Esophagus squamous epithelium (tissue), 5 donors: ENCODE measurements at places on chromosomes 12 and 14.

DNA sequence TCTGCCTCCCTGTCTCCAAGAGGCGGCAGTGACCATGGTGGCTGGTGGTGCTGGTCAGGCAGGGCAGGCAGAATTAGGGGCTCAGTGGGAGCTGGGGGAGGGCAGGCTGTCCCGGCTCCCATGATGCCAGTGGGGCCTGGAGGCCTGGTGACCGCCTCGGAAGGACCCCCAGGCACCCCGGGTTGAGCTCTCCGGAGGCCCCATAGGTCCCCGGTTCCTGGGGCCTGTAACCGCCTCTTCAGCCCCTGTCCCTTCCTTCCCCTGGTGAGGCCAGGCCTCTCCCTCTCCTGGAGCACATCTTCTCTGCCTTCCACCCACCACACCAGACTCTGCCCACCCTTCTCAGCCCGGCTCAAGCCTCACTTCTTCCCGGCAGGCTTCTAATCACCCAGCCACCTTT, 117.7 kb upstream of the GSC start:
- DNase-seq: no peak

DNA sequence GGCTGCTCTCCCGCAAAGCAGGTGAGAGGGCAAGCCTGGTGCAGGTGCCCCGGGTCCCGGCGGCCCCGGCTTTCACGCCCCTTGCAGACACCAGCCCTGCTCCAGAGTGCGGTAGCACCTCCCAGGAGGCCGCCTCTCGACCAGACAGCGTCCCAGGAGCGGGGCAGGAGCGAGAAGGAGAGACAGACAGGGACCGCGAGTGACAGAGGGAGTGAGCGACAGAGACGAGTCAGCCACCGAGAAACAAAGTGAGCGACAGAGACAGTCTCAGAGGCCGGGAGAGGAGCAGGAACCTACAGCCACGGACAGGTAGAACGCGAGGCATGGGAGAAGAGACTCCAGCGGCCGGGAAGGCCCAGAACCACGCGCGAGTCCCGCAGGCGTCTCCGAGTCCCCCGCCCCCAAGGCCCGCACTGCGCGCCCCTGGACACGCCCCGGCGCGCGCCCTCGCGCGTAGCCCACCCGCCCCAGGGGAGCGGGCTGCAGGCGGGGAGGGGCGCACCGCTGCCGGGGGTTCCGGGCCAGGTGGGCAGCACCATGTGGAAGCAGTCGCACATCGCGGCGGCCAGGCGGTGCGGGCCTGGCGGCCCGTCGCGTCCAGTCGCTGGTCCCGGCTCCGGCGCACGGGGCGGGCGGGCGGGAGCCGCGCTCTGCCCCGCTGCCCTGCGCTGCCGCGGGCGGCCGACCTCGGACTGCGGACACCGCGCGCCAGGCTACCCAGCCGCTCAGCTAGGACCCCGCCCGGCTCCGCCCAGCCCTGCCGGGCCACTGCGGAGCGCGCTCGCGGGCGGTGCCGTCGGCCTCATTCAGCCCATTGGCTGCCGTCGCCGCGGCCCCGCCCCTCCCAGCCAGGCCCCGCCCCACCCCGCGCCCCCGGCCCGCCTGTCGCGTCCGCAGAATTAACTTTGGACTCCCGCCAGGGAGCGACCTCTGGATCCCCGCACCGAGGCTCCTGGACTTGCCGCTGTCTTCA, at the start of gene AHNAK2:
AHNAK2 (minus strand) TSS at position 694 of the 973 bp plus-strand sequence; CDS start at position 557, 137 bp downstream.
- DNase-seq: no peak

DNA sequence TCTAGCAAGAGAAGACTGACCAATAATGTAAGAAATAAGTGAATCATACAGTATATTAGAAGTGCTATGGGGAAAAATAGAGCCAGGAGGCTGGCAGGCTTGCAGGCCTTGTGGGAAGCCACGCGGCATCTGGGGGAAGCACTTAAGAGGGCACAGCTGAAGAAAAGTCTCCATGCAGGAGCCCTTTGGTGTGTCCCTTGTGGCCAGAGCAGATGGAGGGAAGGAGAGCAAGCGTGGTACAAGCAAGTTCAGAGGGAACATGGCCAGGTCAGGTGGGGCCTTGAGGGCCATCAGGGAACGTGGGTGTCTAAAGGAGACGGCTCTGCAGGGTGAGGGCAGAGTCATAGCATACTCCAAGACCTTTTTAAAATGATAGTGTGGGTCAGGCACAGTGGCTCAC, 51.7 kb downstream of the LRRC74A start:
- DNase-seq: no peak

GRCh38 chr14:103840014-103840413, 7.4 kb downstream of the PPP1R13B start:
- DNase-seq: no peak

DNA sequence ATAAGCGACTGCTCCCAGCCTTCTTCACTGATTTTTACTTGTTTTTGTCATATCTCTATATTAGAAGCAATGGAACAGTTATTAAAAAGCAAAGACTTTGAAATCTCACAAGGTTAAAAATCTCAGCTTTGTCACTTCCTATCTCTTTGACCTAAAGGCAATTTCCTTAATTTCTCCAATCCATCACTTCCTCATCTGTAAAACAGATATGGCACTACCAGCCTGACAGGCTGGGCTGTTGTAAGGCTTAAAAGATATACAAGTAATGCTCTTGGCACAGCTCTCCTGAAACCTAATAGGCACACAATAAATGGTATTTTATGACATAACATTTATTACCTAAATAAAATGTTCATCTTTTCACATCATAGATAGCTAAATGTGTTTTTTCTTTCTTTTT, 25.6 kb downstream of the ATXN2 start:
- DNase-seq: no peak

GRCh38 chr12:129825316-129825715, 78.5 kb downstream of the TMEM132D start:
- no peak for DNase-seq

DNA sequence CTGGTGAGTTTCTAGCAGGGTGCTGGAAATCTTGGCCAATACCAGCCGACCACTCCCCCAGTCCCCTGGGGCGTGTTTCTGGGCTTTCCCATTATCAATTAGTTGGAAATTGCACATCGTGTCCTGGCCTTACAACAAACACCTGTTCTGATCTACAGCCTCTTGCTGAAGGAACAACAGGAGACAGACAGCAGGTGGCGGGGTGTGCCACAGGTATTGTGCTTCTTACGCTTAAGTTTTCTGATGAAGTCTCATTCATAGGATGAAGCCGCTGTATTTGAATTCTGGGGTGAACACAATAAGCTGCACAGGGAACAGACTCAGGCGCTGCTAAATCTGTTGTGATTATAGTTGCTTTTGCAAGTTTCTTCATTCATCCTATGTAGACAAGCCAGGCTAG, 703 bp downstream of the HIGD1C start:
- no peak for DNase-seq

GRCh38 chr14:65095633-65096205, 6.6 kb downstream of the MAX start:
- DNase-seq: no peak

DNA sequence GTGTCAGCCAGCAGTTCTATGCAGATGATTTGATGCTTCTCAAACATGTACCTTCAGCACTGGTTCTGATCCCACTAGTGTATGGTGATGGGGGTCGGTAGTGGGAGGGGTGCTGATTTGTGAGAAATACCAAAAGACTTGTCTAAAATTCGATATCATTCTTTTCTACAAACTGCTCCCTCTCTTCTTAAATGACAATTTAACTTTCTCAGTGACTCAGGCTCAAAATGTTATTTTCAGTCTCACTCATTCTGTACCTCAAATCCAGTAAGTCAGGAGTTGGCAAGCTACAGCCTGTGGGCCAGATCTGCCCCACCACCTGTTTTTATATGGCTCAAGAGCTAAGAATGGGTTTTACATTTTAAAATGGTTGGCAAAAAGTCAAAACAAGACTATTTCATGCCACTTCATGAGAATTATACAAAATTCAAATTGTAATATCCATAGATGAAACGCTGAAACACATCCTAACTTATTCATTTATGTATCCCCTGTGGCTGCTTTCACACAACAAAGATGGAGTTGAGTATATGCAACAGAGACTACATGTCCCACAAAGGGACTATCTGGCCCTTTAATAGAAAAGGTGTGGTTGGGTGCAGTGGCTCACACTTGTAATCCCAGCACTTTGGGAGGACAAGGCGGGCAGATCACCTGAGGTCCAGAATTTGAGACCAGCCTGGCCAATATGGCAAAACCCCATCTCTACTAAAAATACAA, 6.6 kb upstream of the NOP2 start:
- DNase-seq: no peak

GRCh38 chr14:23360496-23360895, 4.5 kb downstream of the EFS start:
- no peak for DNase-seq

GRCh38 chr14:96126339-96126782, 78.3 kb upstream of the BDKRB2 start:
- no peak for DNase-seq

GRCh38 chr14:65001723-65002122, 15.0 kb downstream of the FNTB start:
- no peak for DNase-seq

GRCh38 chr12:19277711-19278110, 148.2 kb downstream of the PLEKHA5 start:
- DNase-seq: no peak

DNA sequence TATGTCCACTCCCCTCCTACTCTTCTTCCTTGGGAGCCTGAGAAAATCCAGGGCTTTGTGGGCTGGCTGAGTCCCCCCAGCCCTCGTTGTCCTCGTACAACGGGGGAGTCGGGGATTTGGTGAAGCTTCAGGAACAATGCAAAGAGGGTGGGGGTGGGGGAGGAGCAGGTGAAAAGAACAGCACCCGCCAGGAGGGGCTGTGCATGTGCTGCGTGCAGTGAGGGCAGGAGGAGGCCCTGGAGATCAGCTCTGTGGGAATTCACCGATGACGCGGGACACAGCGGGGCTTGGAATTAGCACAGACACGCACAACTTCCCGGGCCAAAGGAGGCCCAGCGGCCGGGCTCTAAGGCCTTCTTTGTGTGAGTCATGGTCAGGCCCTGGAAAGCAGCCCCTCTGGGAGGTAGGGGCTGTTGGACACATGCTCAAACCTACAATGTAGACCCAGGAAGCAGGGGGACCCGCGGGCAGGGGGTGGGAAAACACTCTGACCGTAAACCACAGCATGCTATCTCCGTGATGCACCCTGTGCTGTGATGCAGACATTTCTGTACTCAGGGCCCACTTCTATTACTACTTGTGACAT, 32.8 kb downstream of the RBM19 start:
- no peak for DNase-seq

- DNase-seq: no peak
These were observed at the start of gene FOXN4 for GRCh38 chr12:109308534-109309380. Gene FOXN4, minus strand, starts transcription at chr12:109309284. Its CDS starts 963 bp downstream, at chr12:109308321.

DNA sequence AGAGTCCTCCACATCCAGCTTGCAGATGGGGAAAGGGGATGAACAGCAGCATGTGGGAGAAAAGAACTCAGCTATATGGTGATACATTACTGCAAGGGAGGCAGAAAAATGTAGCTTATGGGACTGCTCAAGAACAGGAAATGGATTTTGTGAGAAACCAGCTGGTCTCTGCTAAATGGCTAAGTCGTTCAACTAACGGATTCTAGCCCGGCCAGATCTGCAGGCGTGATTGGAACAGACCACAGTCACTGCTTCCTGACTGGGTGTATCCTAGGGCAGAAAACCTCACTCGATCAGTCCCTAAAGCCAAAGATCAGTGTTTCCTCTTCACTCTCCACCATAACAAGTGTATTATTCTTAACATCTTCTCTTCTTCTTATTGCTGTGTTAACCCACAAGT, 8.1 kb upstream of the PTGDR start:
- DNase-seq: no peak

DNA sequence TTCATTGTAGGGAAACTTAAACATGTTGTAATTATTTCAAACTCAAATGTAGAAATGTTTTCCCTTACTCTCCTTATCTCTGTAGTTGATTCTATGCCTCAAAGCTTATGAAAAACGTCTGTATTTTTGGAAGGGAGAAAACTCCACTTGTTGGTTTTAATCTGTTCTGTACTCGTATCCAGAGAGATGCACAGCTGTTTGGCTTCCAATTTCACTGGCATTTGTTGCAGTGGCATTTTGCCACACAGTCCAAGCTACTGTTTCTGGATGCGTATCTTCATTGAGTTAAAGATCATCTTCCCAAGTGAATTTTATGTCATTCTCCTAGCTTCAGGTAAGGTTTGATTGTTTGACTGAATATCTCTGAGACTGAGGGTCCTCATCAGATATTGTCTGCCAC, 481.4 kb downstream of the TRHDE start:
- no peak for DNase-seq

- no peak for DNase-seq
These were observed 255.7 kb upstream of the FAR2 start for GRCh38 chr12:28893365-28893764.

GRCh38 chr12:38431921-38432320, 115.3 kb downstream of the ALG10B start:
- DNase-seq: no peak

GRCh38 chr14:35387713-35388579, 16.6 kb downstream of the NFKBIA start:
- no peak for DNase-seq

DNA sequence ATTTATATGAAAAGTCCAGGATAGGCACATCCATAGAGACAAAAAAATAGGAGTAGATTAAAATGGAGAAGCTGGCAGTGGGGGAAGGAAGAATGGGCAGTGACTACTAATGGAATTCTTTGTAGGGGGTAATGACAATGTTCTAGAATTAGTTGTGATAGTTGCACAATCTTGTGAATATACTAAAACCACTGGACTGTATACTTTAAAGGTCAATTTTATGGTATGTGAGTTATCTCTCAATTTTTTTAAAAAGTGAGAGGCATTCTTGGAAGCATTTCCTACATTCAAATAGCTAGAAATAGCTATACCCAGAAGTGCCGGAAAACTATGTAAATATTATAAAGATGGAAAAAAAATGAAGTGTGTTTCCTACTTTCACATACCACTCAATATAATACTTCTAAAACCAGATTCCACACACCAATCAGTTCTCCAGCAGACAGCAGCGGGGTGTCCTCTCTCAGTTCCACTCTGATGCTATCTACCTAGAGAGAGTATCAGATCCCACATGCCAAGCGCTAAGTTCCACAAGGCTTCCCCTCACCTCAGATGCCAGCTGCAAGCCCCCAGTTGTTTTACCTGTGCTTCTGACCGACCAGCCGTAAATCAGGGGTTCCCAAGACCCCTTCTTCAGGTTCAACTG, 41.7 kb upstream of the NID2 start:
- no peak for DNase-seq

GRCh38 chr12:104490186-104490585, 33.4 kb downstream of the CHST11 start:
- DNase-seq: no peak
